ENCODE measurements at places on chromosomes 2 and 18. TPM values are rescaled to one million over a fixed set of nuclear protein-coding genes. Genes with fewer than 3 reads are reported as not detected.

DNA sequence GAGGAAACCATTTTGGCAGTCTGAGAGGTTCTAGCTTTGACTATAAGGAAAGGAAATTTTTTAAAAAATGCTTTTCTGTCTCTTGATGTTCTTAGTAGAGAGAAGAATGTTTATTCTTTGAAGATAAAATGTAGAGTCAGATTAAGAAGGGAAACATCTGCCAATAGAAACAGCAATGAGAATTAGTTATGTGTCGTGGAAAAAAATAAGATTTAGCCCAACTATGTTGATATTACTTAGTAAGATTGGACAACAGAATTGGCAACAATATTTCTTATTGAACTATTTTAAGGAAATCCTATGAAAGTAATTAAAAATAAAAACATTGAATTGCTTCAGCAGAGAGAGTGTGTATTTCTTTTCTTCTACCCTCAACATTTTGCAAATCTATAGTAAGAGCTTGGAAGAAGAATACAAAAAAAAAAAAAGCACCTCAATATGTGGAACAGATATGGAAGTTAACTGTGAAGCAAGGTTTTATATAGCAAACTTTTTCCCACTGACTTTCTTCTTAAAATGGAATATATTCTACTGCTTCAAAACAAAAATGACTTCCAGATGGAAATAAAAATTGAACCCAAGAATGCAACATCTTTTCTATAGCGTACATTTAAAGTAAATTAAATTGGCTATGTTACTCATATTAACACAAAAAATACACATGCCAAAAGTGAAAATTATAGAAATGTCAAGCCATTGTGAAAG is 177.9 kb downstream of the FAM124B start:
- no peak for DNase-seq

GRCh38 chr2:78486565-78486964 is 538.9 kb upstream of the REG3G start:
- DNase-seq: no peak

The NYAP2 gene
- not detected for total RNA-seq

DNA sequence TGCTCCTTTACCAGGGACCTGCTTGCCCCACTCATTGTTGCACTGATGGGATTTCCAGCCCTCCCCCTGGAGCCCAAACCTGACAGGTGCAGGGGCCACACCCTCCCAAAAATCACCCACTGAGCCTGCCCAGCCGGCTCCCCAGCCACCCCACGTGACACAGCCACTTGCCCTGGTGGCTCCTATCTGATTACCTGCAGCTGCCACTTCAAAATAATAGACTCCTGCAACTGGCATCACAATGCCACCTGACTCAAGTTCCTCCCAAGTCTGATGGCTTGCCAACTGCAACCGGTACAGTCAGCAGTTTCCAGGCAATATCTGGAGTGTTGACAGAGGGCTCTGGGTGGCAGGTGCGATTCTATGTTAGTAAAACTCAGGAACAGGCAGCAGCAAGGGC is 66.2 kb downstream of the CRACDL start:
- peak; percentile 71 for DNase-seq

DNA sequence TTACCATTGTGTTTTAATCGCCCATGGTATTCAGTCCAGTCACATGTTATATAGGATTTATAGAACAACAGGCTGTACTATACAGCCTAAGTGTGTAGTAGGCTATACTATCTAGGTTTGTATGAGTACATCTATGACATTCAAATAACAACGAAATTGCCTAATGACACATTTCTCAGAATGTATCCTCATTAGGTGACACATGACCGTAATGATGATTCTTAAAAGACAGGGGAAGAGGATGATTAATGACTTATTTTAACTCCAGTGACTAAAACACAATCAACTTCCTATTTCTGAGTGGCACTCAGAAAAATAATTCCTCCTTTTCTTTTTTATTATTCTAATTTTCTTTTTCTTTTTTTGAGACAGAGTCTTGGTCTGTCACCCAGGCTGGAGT is 63.0 kb upstream of the ACSL3 start:
- DNase-seq: no peak

DNA sequence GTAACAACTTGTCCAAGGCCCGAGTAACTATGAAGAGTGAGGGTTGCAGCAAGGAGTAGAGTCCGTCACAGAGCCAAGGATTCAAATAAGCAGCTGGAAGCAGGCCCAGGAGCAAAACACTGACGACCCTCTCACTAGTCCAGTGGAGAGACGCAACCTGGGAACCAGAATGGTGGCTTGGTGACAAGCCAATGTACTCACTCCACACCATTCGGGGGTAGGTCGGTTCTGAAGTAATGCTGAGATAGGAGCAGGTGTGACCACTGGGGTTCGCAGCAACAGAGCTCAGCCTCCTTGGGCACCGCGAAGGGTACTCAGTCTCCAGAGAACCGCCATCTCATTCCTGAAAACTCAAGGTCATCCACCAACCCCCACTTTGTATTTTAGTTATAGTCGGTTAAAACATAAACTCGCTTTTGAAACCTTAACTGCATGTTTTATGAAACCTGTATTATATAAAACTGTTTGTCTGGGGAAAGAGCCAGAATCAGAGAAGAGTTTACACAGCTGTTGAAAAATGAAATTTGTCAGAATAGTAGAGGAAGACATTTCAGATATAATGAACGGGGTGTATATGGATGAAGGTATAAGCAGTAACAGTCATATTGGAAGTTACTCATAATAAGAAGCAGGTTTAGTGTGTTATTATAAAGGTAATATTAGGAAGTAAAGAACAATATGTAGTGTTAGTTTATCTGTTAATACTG is 8.6 kb downstream of the ANKRD62 start:
- DNase-seq: no peak

GRCh38 chr18:45167631-45168280 is 447.5 kb upstream of the SLC14A2 start:
- peak; percentile 38 for DNase-seq

The FBXO48 gene
- 1.7 TPM for total RNA-seq

Measured in MCF 10A (cell line).